ENCODE measurements at places on chromosomes 1 and 21. TPM values are rescaled to one million over a fixed set of nuclear protein-coding genes. Genes with fewer than 3 reads are reported as not detected.

The C8B gene
- not detected for total RNA-seq

- no peak for DNase-seq
Observed at GRCh38 chr1:230050973-230051735, 15.9 kb upstream of the GALNT2 start.

The SPRR5 gene
- total RNA-seq: not detected

The RYR2 gene
- total RNA-seq: not detected

The OXCT2 gene
- total RNA-seq: 0.28 TPM

The ATP1A4 gene
- total RNA-seq: not detected

- DNase-seq: no peak
Observed at GRCh38 chr1:224678168-224678567, 62.1 kb downstream of the CNIH3 start.

DNA sequence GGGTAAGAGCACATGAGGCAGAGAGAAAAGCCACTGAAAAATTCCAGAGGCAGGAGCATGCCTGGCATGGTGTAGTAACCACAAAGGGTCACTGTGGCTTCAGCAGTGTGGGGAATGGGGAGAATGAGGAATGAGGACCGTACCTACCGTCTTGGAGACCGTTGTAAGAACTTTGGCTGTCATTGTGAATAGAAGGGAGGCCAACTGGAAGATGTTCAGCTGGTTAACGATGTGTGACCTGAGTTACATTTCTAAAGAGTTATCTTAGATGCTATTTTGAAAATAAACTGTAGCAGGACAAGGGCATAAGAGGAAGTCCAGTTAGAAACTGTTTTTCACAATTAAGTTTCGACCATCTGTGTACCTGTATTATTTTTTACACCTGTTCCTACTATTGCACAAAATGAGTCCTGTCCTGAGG lies 365.5 kb upstream of the SGIP1 start:
- DNase-seq: peak; percentile 32

GRCh38 chr1:25568090-25568833 lies 24.9 kb downstream of the LDLRAP1 start:
- peak; percentile 63 for DNase-seq

The SPSB1 gene
- 16.7 TPM for total RNA-seq

The PBXIP1 gene
- 28.3 TPM for total RNA-seq

The LCE5A gene
- total RNA-seq: not detected

The KCNJ15 gene
- total RNA-seq: under 0.01 TPM

GRCh38 chr21:46552865-46553379 lies 52.0 kb downstream of the S100B start:
- no peak for DNase-seq

The PLA2G2D gene
- total RNA-seq: not detected

DNA sequence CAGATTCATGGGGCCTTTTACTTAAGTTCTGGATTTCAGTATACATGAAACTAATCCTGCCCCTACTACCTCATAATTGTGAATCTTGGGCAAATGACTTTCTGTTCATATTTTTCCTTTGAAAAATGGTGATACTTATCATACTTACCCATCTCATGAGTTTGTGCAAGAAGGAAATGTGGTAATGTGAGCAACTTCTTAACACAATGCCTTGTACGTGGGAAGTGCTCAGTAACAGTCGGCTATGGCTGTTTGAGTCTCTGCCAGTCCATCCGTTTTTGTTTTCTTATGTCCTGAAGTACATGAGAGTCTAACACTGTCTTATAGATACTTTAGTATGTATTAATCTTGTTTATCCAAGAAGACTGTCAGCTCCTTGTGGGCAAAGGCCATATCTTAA lies 86.5 kb downstream of the PATJ start:
- DNase-seq: no peak

The DLGAP3 gene
- not detected for total RNA-seq

Data from IMR-90 (cell line).